ENCODE measurements at places on chromosomes 12 and 14.

GRCh38 chr14:61653507-61653906 is 41.8 kb upstream of the HIF1A start:
- no peak for DNase-seq

- no peak for DNase-seq
Observed at GRCh38 chr12:97246368-97246767, 216.2 kb upstream of the RMST start.

- DNase-seq = no peak
Observed at GRCh38 chr12:79935624-79936345, 888 bp upstream of the PPP1R12A start.

GRCh38 chr14:54338696-54339317 is 58.0 kb upstream of the CDKN3 start:
- no peak for DNase-seq

Measured in B cell (primary cell).